ENCODE measurements at places on chromosomes 7 and 10.

DNA sequence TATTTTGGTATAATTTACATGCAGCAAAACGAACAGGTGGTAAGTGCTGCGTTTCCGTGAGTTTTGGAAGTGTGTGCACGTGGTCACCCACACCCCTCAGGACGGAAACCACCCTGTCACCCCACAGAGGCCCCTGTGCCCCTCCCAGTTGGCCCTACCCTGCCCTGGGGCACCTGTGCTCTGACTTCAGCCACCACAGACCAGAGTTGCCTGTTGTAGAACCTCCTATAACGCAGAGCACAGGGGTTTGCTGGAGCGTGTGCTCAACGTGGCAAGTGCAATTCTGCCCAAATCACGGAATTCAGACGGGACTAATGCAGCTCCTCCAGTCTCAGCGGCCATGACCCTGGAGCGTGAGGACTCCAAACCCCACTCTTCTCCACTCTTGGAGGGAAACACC, 9.6 kb upstream of the CFAP46 start:
- no peak for DNase-seq

DNA sequence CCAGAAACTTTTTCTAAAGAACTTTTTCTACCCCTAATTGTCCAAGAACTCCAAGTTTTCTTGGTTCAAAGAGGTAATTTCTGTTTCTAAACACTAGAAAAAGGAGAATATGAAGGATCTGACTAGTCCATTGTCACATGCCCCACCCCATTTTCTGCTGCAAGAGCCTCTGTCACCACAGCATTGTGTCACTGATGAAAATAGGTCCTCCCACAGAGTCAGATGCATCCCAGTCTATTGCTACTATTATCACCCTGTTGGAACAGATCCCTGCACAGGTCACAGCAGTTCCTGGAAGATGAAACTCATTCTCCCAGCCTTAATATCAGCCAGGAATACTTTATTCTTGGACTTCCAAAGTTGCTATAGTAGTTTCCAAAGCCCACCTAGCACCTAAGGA, 7.5 kb upstream of the CFTR start:
- DNase-seq, result no peak

GRCh38 chr10:62443866-62444265, 69.7 kb downstream of the ZNF365 start:
- no peak for DNase-seq

DNA sequence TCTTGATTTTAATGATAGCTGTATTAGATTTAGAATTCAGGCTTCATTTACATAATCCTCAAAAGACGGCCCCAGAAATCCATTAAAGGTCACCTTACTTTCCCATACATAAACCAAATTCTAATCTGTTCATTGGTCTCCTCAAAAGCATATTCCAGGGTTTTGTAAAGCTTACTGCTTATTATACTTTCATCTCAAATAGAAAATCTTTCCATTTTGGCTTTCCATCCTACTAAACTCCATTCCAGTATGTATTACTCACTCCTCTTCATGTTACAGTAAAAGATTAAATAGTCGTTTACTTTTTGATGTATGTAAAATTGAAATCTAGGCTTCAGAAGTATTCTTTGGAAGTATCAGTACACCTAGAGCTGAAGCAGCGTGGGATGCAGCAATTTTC, 143.5 kb upstream of the LRRN3 start:
- DNase-seq, result no peak

DNA sequence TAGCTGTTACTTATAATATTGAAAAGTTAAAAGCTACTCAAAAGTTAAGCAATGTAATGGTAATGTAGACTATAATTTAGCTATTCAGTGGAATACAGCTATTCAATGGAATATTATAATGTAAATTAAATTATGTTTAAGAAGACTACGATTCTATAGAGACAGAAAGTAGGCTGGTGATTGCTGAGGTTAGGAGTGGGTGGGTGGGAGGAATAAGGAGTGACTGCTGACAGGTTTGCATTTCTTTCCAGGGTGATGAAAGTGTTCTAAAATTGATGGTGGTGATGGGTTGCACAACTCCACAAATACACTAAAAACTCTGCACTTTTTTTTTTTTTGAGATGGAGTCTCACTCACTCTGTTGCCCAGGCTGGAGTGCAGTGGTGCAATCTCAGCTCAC, 21.4 kb downstream of the DENND2A start:
- no peak for DNase-seq

DNA sequence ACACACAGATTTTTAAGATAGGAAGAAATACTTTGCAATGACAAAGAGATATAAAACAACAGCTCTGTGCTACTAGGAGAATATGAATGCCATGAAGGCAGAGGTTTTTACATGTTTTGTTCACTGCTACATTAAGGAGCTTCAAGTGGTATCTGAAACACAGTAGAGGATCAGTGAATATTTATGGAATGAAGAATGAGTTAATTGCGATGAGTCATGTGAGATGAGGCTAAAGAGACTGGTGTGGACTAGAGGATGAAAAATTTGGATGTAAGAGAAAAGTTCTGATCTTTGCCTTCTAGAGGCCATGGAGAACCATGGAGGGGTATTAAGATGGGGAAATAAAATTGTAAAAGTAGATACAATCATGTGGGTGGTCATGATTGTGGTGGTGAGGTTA, 434.2 kb downstream of the PHTF2 start:
- DNase-seq, result peak; percentile 9

DNA sequence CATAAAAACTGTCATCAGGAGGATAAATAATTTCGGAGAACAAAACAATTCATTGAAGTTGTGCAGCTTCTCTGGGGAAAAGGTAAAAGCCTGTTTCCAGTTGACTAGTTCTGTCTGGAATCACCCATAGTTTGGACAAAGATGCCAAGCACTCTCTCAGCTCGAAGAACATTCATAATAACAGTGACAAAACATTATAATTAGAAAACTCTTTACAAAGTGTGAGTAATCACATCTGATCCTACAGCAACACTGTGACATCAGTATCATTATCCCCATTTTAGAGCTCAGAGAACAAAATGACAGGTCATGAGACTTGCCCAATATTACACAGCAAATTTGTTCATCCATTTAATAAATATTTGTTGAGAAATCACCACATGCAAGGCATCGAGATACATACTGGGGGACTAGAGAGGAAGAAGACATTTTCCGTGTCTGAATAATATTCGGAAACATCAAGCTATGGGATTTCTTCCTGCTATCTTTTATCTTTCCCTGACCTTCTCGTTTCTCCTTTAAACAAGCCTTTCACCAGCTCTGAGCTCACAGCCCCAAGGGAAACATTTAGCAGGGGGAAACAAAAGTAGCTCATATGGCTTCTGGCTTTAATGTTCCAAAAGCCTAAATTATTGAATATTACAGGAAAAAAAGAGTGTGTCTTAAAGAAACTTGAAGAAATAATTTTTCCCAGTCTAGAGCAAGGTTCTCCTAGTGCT, 123.3 kb upstream of the GHITM start:
- no peak for DNase-seq

GRCh38 chr7:36514289-36515243, 124.9 kb downstream of the ANLN start:
- DNase-seq, result no peak

GRCh38 chr7:50308532-50309385, 4.2 kb downstream of the IKZF1 start:
- no peak for DNase-seq

DNA sequence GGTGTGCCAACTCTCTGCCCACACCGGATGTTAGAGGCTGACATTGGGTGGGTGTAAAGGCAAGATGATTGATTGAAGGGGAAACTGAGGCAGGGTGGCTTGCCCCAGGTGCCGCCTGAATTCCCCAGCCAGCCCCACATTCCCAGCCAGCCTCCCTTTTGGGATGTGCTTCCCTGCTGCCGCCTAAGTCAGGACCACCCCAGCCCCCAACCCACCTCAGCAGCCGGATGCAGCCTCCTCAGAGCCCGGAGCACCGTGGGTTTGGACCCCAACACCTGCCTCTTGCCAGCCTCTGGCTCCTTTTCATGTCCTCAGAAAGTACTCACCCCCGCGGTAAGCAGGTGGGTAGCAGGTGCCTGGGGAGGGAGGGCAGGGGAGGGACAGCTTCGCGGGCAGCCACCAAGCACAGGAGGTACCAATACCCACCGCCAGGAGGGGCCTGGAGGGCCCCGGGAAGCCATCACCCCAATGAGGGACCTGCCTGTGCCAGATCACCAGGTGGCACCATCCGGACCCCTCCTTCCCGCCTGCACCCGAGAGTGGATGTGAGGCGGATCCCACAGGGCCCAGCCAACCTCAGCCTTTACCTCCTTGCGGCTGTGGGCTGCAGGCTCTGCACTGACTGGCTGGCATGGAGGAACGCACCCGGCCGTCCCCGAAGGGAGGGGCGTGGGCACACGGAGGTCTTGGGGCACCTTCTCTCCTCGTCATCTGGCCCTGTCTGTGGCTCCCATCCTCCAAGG, 60.5 kb downstream of the PWWP2B start:
- DNase-seq, result no peak

DNA sequence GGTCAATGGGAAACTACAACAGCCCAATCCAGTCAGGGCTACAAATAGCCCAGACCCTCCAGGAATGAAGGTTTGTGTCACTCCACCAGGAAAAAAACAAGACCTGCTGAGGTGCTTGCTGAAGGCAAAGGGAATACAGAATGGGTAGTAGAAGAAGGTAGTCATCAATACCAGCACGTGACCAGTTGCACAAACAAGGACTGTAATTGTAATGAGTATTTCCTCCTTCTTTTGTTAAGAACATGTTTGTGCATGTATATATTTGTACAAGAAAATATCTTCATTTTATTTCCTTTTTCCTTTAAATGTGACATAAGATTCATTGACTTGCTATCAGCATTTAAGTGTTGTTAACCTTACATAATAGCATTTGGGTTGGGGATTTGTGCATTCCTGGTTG, 229.3 kb downstream of the IMMP2L start:
- no peak for DNase-seq

- DNase-seq, result no peak
Measured at GRCh38 chr7:47596502-47597202, 14.7 kb upstream of the TNS3 start.

DNA sequence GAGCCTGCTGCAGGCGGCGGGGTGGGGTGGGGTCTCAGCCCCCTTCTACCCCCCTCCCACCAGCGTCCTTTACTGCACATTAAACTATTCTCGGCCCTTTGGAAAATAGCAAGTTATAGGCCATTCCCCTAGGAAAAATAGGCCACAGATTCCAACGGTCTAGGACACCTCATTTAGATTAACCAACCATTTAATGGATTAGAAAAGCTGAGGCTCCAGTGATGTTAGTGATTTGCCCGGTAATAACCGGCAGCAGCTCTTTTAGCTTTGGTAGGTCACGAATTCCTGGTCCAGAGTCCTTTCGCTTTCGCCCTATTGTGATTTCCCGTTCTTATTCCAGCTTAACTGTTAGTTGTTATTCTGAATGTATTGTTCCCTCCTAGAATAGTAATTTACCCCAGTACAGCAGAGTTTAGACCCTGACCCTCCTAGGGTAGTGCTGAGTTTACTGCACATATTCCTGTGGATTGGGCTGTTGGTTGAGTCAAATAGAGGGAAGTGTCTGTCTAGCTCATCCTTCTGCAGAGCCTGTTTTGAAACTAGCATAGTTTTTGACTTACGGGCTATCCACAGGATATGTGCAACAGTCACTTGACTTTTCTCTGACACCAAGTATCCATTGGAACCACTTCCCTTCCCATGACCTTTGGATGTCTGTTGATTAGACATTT, 754 bp downstream of the GSTO1 start:
- DNase-seq, result no peak

- no peak for DNase-seq
Measured at GRCh38 chr10:132179551-132180392, 7.0 kb upstream of the DPYSL4 start.

GRCh38 chr10:63208986-63209385, 75.9 kb downstream of the NRBF2 start:
- DNase-seq, result no peak

DNA sequence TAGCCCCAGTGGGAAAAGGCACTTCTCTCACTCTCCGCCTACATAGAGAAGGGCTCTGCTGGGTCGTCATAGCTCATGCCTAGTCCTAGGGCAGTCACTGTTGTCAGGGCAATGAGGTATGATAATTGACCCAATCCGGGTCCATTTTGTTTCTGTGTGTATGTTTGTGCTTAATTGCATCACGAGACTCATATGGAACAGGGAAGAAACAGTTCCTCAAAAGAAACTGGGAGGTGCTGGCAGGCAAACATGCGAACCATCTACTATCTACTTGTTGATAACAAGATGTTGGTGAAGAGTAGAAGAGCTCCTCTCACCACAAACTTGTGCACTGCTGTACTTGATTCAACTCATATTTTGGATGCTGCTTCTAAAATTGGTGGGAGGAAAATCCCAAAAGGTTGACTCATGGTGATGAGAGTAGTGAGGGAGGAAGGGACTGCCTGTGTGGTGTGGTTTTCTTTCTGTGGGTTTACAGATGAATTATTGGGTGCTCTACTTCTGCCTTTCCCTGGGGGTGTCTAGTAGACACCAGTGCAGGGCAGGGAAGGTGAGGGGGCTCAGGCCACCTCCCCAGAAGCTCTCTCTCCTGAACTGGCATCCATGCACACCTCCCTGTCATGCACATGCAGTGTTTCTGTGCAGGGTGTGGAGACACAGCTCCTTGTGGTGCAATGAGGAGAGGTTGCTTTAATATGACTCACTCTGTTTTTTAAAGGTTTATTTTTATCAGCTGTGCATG, 29.4 kb downstream of the LSMEM1 start:
- DNase-seq, result no peak

DNA sequence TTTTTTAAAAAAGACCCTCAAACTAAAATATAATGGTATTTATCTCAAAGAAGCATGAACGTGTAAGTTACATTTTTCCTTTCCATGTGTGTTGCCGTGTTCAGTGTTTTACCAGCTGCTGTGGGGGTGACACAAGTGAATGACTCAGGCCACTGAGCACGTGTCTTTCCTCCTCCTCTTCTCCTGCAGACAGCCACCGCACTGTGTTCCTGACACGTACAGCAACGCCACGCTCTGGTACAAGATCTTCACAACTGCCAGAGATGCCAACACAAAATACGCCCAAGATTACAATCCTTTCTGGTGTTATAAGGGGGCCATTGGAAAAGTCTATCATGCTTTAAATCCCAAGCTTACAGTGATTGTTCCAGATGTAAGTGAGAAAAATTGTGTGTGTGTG, 29.7 kb downstream of the TMEM248 start:
- no peak for DNase-seq

DNA sequence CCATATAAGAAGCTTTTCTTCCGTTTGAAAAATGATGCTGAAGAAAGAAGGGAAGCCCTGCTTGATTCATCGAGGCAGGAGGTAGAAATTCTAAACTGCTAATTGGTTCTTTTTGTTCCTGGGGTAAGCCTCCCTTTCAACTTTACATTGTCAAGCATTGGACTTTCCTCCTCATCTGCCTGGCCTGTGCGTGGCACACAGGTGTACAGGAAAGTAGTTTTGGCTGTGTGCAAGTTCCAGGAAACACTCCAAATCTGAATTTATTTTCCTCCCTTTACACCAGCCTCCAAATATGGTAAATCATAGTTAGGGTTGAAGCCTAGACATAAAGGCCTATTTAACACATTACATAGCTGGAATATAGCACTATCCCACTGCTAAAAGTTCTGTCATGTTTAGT, 18.2 kb upstream of the RELN start:
- DNase-seq, result no peak

- no peak for DNase-seq
Measured at GRCh38 chr7:155715111-155715805, 70.8 kb downstream of the RBM33 start.
